NCI-H1436 (cell line): ENCODE measurements at places on chromosomes 13 and 19.

GRCh38 chr13:52195401-52195837 is 36.0 kb upstream of the NEK3 start:
- no peak for DNase-seq

- no peak for DNase-seq
Observed at GRCh38 chr19:48461651-48461981, 6.2 kb downstream of the KCNJ14 start.

- DNase-seq = no peak
Observed at GRCh38 chr13:34567597-34567996, 374.5 kb upstream of the NBEA start.

GRCh38 chr13:30736461-30737320 is 1.3 kb downstream of the ALOX5AP start:
- DNase-seq = no peak

GRCh38 chr13:54859827-54860226 is 1831.2 kb downstream of the OLFM4 start:
- no peak for DNase-seq

DNA sequence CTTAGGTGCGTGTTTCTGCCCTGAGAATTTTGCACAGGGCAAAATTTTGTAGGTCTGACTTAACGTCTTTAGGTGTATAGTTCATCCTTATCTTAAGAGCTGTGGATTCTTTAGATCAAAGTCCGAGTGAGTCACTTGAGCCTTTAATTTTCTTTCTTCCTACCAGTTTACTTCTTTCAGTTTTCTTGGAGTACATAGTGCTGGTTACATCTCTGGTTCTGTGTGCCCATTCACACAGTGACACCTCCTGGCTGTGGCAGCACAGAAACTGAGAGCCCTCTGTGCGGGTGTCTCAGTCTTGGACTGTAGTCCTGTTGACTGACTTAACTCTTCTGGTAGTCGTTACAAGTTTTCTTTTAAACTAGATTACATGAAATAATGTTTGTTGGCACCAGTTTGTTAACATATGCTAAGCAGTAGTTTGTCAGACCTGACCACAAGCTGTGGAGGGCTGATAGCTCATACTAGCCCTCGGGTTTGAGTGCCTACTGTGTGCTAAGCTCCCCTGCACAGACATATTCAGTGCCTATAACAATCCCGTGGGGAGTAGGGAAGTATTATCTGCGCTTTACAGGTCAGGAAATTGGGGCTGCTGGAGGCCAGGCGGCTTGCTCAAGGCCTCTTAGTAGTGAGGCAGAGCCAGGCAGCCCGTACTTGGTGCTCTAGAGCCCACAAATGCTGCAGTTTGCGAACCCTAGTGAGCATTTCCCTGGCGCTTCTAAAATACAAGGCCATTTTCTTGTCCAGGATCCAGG is 1.6 kb downstream of the GATAD2A start:
- DNase-seq = no peak

DNA sequence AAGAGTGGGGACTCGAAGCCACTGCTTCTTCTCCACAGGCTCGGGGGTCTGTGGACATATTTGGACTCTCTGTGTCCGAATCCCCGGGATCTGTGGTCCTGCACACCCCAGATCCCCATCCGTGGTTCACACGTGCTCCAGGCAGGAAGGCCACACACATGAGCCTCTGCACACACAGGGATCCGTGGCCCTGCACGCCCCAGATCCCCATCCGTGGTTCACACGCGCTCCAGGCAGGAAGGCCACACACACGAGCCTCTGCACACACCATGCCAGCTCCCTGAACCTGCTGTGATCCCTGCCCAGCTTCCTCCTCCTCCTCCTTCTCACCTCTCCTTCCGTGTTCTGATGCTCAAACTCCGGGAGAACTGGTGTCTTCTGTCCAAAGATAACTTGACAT is 3.1 kb downstream of the TEX29 start:
- no peak for DNase-seq

DNA sequence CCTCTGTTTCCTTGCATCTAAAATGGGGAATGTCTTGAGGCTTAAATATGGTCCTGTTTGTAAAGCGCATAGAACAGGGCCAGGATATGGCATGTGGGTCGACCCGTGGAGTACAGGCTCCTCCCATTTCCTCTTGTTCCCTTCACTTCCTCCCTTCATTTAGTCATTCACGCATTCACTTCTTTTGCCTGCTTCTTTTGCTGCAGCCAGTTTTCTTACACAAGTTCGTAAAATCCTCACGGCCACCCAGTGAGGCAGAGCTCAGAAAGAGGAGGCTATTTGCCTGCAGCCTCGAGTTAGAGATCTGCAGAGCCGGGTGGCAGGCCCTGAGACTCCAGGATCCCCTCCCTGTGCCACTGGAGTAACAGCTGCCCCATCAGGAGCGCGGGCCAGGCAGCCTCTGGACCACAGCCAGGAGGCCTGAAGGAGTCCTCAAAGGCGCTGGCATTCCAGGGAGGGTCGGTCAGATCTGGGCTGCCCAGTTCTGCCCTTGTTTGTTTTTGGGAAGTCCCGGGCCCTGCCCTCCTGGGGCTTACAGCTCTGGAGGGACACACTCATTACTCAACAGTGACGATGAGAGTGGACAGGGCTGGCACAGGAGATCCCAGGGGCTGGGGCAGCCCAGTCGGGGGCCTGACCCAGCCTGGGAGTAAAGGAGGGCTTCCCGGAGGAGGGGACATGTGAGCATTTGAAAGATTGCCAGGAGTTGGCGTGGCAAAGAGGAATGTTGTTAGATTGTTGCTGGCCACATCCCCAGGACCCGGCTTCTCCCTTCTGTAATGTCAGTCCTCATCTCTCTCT is 4.6 kb downstream of the PPP5C start:
- DNase-seq = no peak

- no peak for DNase-seq
Observed at GRCh38 chr19:48716562-48717291, 2.8 kb downstream of the MAMSTR start.

GRCh38 chr19:426725-427445 is 17.9 kb upstream of the C2CD4C start:
- DNase-seq = no peak

- no peak for DNase-seq
Observed at GRCh38 chr19:33260628-33261418, 35.2 kb upstream of the SLC7A10 start.
